Astrocyte (in vitro differentiated cells and primary cell): ENCODE measurements at places on chromosomes 1 and 21.

DNA sequence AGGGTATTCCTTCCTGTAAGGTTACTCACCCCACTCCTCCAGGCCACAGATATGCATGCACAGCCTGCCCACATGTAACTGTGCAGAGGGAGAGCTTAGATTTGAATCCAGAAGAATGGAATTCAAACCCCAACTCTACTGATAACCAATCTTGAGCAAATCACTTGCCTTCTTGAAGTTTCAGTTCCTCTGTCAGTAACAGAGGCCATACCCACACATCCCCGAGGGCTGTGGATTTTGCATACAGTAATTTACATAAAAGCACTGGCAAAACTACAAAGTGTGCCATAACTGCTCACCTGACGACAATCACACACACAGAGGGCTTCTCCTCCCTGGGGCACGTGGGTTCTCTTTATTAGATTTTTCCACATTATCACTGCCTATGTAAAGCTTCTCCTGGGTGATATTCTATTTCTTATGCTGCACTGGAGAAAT lies 18.6 kb downstream of the CD247 start:
- DNase-seq: no peak

- no peak for DNase-seq
These were observed 57.6 kb upstream of the AK4 start for GRCh38 chr1:65090406-65090805.

DNA sequence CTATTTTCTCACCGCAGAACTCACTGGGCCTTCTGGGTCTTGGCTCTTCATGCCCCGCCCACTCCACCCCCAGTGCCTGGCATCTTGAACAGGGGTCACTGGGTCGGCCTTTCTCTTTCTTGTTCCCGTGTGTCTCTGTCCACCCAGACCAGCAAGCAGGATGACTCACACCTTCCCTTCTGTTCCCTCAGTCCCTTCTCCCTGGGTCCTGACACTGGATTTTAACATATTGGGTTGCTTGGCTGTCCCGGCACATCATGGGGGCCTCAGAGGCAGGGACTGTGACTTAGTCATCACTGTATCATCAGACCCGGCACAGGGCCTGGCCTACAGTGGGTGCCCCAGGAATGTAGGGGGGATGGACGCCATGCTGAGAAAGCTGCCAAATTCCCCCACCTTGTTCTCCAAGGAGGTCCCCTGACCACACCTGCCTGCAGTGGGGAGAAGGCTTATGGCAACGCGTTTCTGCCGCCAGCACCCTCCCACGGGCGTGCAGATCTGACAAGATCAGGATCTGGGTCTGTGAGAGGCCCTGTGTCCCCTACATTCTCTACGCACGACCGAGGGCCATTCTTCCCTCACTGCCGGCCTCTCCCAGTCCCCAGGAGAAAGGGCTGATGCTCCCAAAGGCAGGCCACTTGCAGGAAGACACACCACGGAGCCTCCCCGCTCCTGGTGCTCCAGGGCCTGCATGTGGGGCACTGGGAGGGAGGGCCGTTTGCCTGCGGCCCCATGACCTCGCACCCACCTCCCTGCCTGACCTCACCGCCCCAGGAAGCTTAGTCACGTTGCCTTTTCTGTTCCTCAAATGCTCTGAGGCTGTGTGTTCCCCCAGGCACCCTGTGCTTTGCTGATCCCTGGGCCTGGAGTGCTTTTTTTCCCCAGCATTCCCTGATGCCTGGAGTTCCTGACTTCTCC lies 157.2 kb upstream of the TMEM51 start:
- peak; percentile 70 for DNase-seq

GRCh38 chr1:213333121-213333520 lies 282.1 kb downstream of the RPS6KC1 start:
- DNase-seq: peak; percentile 26

DNA sequence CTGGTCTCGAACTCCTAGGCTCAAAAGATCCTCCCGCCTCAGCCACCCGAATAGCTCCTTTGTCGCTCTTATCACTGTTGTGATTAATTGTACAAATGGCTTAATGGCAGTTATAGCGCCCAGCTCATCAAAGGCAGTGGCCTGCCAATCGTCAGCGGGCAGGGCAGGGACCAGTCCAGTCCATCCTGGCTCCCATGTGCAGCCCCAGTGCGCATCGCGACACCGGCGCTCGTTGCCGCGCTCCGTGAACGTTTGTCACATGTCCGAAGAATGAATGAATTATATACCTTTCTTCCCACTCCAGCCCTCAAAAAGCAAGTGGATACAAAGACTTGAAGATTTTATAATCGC lies 18.4 kb downstream of the MTX1 start:
- no peak for DNase-seq

DNA sequence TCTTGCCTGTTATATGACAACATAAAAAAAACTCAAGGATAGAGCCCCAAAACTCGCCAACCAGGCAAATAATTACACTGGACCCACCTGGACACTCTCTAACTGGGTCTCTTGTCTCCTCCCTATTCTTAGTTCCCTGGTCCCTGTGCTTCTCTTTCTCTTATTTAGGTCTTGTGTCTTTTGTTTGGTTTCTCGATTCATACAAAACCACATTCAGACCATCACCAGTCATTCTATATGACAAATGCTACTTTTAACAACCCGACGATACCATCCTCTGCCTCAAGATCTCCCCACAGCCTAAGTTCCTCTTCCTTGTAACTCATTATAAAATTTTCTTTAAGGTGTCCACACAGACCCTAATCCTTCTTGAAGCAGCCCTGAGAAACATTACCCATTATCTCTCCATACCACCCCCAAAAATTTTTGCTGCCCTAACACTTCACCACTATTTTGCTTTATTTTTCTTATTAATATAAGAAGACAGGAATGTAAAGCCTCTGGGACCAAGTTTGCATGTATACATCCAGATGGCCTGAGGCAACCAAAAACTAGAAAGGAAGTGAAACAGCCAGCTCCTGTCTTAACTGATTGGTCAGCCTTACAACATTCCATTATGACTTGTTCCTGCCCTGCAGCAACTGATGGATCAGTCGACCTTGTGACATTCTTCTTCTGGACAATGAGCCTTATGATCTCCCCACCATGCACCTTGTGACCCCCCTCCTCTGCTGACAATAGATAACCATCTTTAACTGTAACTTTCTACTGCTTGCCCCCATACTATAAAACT lies 638.2 kb downstream of the AMY1C start:
- no peak for DNase-seq

DNA sequence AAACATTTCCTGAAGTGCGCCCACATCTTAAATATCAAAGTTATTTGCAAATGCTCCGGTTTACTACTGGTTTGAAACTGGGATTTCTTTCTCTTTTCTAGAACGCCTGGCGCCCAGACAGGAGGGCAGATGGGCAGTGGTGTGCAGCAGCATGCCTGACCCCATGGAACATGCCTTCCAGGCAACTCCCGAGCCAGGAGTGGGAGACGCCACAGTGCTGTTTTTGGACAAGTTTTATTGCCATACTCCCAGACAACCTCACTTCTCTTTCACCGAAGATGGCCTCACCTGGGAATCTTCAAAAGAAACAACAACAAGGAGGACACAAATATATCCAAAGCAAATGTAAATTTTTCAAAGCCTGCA lies 21.5 kb downstream of the UBE2G2 start:
- no peak for DNase-seq

- DNase-seq: no peak
These were observed 70.2 kb downstream of the KIF14 start for GRCh38 chr1:200550367-200550766.

GRCh38 chr1:3368711-3369445 lies 85.6 kb upstream of the ARHGEF16 start:
- DNase-seq: peak; percentile 45

GRCh38 chr1:172973424-172973823 lies 77.3 kb downstream of the TNFSF18 start:
- peak; percentile 85 for DNase-seq

GRCh38 chr21:34522284-34522683 lies 10.3 kb upstream of the KCNE1 start:
- DNase-seq: no peak

DNA sequence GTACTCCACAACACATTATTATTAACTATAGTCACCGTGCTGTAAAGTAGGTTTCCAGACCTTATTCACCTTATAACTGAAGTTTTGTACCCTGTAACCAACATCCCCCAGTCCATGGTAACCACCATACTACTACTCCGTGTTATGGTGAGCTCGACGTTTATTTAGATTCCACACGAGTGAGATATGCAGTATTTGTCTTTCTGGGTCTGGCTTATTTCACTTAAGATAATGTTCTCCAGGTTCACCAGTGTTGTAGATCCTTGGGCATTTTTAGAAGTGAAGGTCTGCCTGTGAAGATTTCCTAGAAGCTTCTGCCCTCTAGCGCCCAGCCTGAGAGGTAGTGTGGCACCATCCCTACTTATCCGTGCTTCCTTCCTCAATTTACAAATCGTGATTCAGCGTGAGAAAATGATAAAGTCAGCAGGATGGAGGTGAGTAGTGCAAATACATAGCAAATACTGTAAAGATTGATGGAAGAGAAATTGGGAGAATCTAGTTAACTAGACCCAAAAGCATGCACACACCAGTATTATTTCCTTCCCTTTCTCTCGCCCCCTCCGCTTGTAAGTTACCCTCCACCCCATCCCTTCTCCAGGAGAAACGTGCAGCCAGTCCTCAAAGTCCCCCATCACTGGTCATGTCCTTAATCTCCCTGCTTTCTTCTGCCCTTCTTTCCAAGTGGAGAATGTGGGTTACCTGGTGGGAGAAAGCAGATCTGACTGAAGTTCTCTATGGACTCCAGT lies 36.0 kb upstream of the DISC1 start:
- peak; percentile 56 for DNase-seq

GRCh38 chr1:9490605-9491339 lies 48.5 kb upstream of the SLC25A33 start:
- DNase-seq: peak; percentile 51

GRCh38 chr1:28154078-28154594 lies 22.4 kb downstream of the PTAFR start:
- DNase-seq: no peak

- peak; percentile 11 for DNase-seq
These were observed 98.8 kb downstream of the SDCCAG8 start for GRCh38 chr1:243354511-243355153.

DNA sequence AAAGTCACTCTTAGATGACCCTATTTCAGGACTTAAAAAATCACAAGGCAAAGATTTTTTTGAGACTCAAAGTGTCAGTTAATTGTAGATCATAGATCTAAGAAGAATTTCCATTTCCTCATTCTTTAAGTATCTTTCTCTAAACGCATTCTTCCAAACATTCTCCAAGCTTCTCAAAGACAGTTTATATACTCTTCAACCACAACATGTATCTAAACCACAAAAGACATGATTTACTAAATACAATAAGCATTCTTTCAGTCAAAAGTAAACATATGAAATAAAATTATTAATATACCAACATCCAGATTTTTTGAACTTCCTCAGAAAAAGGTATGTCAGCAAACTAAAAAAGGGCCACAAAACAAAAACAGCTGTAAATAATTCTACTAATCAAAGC lies 24.4 kb downstream of the RC3H1 start:
- peak; percentile 51 for DNase-seq

- DNase-seq: no peak
These were observed 17.3 kb downstream of the LRRC42 start for GRCh38 chr1:53963460-53963859.

- DNase-seq: no peak
These were observed 49.0 kb upstream of the BCAR3 start for GRCh38 chr1:93730621-93731020.

DNA sequence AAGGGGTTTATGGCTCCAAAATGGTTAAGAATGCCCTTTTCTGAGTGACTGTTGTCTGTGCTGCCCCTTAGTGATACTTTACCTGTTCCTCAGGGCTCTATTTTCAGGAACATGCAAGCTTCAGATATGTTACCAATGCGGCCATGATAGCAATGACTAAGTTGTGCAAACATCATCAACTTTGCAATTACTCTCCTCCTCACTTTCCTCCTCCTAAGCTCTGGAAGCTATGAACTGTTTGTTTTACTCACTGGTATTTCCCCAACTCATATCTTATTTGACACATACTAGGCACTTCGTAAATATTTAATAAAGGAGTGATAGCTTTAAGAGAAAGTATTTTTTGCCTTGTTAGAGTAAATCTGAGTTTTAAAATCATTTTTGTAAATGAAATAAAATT lies 53.8 kb downstream of the RWDD3 start:
- DNase-seq: no peak

DNA sequence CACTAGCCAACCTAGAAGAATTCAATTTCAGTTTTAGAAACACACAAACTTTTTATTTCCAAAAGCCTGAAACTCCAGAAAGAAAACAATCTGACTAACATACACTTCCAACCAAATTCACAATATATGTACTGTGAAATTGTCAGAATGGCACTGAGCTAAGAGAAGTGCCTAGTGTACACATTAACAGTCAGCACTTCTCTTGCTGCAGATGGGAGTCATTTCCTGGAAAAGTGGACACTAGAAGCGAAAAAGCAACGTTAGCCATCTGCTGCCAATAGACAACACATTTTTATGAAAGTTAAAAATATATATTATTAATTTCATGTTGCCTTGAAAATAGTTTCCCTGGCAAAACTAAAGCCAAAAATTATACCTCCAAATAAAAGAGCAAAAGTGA lies 66.1 kb downstream of the EPS15 start:
- no peak for DNase-seq

DNA sequence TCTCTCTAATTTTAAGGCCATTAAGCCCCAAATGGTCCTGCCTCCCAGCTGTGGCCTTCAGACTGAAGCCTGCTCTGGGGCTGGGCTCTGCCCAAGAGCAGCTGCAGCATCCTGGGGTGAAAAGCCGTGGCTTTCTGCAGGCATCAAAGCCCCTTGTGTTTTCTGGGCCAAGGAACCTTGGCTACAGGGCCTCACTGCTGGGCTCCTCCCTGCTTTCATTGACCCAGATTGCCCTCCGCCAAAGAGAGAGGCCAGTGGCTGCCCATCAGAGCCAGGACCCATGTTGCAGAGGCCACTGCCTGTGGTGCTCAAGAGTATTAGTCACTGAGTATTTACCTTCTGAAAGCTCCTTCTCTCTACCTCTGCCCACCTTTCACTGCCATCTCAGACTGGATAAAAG lies 1.6 kb downstream of the ZNF648 start:
- DNase-seq: no peak

- DNase-seq: peak; percentile 80
These were observed 117.5 kb downstream of the PRDM16 start for GRCh38 chr1:3186526-3186921.

- no peak for DNase-seq
These were observed 54.7 kb upstream of the TRIM67 start for GRCh38 chr1:231107151-231107550.
